GM12878 (cell line): ENCODE measurements at places on chromosomes 1 and 21. TPM values are rescaled to one million over a fixed set of nuclear protein-coding genes. Genes with fewer than 3 reads are reported as not detected.

- no peak for DNase-seq
- H3K36me3 ChIP-seq = no peaks in the 10 kb centered on the region
- no peak overlapping the region for H3K27ac ChIP-seq
- H3K4me1 ChIP-seq = peaks cover 11% of the 10 kb centered on the region; the same call in 1 of the 2 replicates
- H3K4me3 ChIP-seq = no peak overlapping the region
Observed at GRCh38 chr21:31107176-31107785, 69.0 kb upstream of the KRTAP19-8 start.

- no peak for DNase-seq
- no peaks in the 10 kb centered on the region for H3K27me3 ChIP-seq
- no peaks in the 10 kb centered on the region for H3K4me1 ChIP-seq
- H3K36me3 ChIP-seq = no peaks in the 10 kb centered on the region
- H3K4me3 ChIP-seq = no peak overlapping the region
Observed at GRCh38 chr21:31781737-31782136, 49.8 kb upstream of the SCAF4 start.

- H3K4me3 ChIP-seq = no peak overlapping the region
- DNase-seq = no peak
- H3K36me3 ChIP-seq = no peaks in the 10 kb centered on the region
- no peak overlapping the region for H3K27ac ChIP-seq
Observed at GRCh38 chr1:96049759-96050409, 671.7 kb upstream of the PTBP2 start.

GRCh38 chr1:1245178-1245816 is 1.2 kb downstream of the C1QTNF12 start:
- no peaks in the 10 kb centered on the region; the same call in 1 of the 2 replicates for H3K4me1 ChIP-seq
- no peak overlapping the region for H3K4me3 ChIP-seq
- peaks cover 1% of the 10 kb centered on the region for H3K27me3 ChIP-seq
- no peak for DNase-seq

DNA sequence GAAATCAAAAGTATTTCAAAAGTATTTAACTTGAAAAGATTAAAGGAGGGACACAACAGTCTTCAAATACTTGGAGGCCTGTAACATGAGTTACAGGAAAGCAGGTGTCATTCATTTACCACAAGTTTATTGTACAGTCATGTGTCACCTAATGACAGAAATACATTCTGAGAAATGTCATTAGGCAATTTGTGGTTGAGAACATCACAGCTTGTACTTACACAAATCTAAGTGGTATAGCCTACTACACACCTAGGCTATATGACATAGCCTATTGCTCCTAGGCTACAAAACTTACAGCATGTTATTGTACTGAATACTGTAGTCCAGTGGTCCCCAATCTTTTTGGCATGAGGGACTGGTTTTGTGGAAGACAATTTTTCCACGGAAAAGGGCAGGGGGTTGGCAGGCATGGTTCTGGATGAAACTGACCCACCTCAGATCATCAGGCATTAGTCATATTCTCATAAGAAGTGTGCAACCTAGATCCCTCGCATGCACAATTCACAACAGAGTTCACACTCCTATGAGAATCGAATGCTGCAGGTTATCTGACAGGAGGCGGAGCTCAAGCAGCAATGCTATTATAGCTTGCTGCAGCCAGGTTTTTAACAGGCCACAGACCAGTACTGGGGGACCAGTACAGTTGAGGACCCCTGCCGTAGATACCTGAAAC is 25.0 kb upstream of the PHTF1 start:
- H3K36me3 ChIP-seq = peaks cover 8% of the 10 kb centered on the region; the same call in 1 of the 2 replicates
- H3K27ac ChIP-seq = peak overlapping the region; percentile 51
- peak; percentile 64 for DNase-seq
- peaks cover 36% of the 10 kb centered on the region for H3K4me1 ChIP-seq
- no peaks in the 10 kb centered on the region for H3K27me3 ChIP-seq

DNA sequence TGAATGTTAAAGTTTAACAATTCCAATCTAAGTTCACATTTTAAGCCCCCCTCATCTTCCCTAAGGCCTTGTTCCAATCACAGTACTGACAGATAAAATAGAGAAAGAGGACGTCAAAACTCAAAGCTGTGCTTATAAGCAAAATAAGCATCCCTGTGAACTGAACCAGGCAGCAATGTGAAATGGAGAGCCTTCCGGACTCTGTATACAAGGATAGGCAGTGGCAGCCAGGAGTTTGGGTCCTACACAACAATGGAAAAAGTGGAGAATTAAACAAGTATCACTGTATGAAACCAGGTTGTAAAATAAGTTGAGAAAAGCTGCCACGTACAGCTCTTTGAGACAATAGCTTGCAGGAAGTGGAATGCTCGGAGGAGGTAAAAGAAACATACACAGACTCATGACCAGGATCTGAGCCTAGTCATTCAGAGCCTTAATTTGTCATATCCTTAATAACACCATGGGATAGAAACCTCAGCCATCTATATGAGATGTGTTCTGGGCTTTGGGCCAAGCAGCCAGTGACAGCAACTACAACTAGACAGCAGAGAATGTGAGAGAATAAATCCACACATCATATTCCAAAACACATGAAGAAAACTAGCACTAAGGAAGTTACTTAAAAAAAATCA is 55.2 kb upstream of the PALMD start:
- no peak for DNase-seq
- H3K4me3 ChIP-seq = no peak overlapping the region
- H3K27ac ChIP-seq = no peak overlapping the region
- peaks cover 1% of the 10 kb centered on the region for H3K27me3 ChIP-seq

DNA sequence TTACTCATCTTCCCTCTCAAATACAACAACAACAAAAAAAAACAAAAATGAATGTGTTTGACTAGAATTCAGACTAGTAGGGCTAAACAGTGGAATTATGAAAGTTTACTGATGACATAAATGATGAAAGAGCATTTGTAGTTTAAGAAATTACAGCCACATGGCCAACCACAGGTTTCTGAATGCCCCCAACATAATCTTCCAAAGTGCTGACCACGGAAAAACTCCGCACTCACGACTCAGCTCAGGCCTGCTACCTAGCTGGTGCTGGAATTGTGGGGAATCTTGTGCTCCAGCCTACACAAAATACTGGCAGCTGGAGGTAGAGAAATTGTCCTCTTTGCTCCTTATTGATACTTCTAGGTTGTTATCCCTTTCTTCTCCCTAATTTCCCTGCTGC is 23.6 kb upstream of the TBX15 start:
- peaks cover 8% of the 10 kb centered on the region for H3K27me3 ChIP-seq
- H3K27ac ChIP-seq = no peak overlapping the region
- DNase-seq = no peak
- H3K36me3 ChIP-seq = no peaks in the 10 kb centered on the region
- H3K4me1 ChIP-seq = no peaks in the 10 kb centered on the region

DNA sequence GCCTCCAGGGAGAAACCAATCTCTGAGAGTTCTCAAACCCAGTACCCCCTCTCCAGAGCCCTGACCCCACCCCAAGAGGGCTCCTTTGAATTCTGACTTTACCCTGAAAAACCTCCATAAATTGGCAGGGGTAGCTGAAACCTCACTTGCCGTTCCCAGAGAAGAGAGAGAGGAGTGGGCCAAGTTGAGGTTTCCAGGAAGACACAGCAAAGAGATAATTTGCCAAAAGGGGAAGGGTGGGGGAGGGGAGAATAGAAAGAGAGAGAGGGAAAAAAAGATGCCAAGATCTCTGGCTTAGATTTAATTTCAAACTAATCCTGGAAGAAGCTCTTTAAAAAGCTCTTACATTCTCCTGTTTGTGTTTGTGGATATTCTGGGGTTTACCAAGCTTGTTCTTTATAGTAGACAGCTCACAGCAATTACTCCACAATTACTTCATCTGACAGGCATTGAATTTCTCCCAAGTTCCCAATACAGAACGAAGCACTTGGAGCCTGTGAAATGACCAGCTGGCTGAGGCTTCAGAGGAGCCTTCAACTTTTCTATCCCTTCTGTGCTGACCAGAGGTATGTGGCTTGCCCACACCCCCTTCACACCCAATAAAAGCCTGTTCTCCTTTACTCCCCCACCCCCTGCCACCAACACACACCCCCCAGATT is 1.1 kb upstream of the GRHL3 start:
- H3K27ac ChIP-seq = no peak overlapping the region
- H3K4me1 ChIP-seq = peaks cover 21% of the 10 kb centered on the region
- peaks cover 17% of the 10 kb centered on the region for H3K27me3 ChIP-seq
- no peak for DNase-seq
- no peaks in the 10 kb centered on the region for H3K36me3 ChIP-seq

- H3K4me1 ChIP-seq = no peaks in the 10 kb centered on the region
- H3K27ac ChIP-seq = no peak overlapping the region
- no peak for DNase-seq
- H3K27me3 ChIP-seq = no peaks in the 10 kb centered on the region
Observed at GRCh38 chr21:46435786-46436227, 22.9 kb upstream of the DIP2A start.

GRCh38 chr1:208069908-208070307 is 159.0 kb upstream of the CD34 start:
- no peaks in the 10 kb centered on the region for H3K4me1 ChIP-seq
- H3K27me3 ChIP-seq = peaks cover 6% of the 10 kb centered on the region
- H3K4me3 ChIP-seq = no peak overlapping the region
- H3K27ac ChIP-seq = no peak overlapping the region
- DNase-seq = no peak

- DNase-seq = no peak
- no peaks in the 10 kb centered on the region for H3K36me3 ChIP-seq
- no peaks in the 10 kb centered on the region for H3K4me1 ChIP-seq
- H3K27me3 ChIP-seq = peaks cover 4% of the 10 kb centered on the region
- H3K4me3 ChIP-seq = no peak overlapping the region
Observed at GRCh38 chr1:33711511-33711910, 152.4 kb upstream of the HMGB4 start.

DNA sequence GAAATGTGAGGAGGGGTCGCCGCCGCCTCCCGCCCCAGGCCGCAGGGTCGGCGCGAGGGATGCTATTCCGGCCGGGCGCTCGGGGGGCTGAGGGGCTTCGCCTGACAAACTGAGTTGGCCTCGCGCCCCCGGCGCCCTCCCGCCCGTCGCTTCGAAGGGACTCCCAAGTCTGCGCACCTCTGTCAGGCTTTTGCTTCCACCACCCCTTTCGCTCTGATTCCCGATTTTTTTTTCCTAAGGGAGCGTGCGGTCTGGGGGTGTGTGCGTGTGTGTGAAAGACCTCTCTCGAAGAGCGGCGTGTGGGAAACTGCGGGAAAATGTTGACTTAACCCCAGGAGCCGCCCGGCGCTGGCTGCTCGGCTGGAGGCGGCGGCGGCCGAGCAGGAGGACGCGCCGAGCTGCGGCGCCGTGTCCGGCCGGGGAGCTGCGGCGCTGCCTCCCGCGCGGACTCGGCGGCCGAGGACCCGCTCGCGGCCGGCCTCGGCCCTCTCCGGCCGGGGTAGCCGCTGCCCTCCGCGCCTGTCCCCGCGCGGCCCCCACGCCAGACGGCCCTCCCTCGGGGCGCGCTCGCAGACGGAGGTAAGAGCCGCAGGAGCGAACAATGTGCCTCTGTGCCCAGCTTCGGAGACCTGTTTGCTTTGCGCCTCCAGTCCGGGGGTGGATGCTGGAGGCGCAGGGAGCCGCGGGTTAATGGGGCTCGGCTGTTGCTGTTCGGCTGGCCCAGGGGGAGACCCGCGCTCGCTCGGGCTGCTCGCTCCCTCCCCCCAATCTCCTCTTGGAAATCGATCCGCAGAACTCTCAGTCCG is 1.1 kb downstream of the ADGRL2 start:
- peaks cover 11% of the 10 kb centered on the region for H3K27me3 ChIP-seq
- no peaks in the 10 kb centered on the region for H3K36me3 ChIP-seq
- no peak for DNase-seq
- H3K27ac ChIP-seq = no peak overlapping the region
- H3K4me1 ChIP-seq = no peaks in the 10 kb centered on the region

- no peaks in the 10 kb centered on the region for H3K36me3 ChIP-seq
- H3K4me1 ChIP-seq = peaks cover 9% of the 10 kb centered on the region
- peaks cover 8% of the 10 kb centered on the region for H3K27me3 ChIP-seq
- DNase-seq = no peak
- no peak overlapping the region for H3K4me3 ChIP-seq
Observed at GRCh38 chr1:117675907-117676430, 70.1 kb downstream of the TENT5C start.

DNA sequence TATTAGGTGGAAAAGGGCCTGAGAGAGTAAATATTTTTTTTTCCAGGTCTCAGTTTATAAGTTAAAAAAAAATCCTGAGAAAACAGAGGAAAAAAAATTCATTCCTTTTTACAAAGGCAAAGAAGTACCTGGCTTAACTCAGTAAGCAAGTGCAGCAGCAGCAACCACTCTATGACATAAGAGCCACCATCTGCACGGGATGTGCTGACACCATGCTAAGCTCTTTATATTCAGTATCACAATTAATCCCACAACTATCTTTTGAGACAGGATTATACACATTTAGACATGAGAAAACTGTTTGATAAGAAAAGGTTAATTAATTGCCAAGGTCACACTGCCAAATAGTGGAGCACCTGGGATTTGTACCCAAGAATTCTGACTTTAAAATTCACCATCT is 13.4 kb upstream of the DPT start:
- H3K36me3 ChIP-seq = no peaks in the 10 kb centered on the region
- no peaks in the 10 kb centered on the region for H3K27me3 ChIP-seq

TFAP2E gene
- total RNA-seq = 0.85 and 0.93 TPM in 2 replicates

ANGPTL3 gene
- 0.15 TPM in 1 of 2 replicates, not detected in the other for total RNA-seq

SELENBP1 gene
- 0.41 and 0.45 TPM in 2 replicates for total RNA-seq

ATAD3B gene
- total RNA-seq = 32.9 and 36.8 TPM in 2 replicates

FCRL4 gene
- 0.35 and 0.38 TPM in 2 replicates for total RNA-seq

MYBPH gene
- total RNA-seq = not detected in 2 replicates
